Memory B cell (primary cell): ENCODE measurements at places on chromosomes 7 and 10.

DNA sequence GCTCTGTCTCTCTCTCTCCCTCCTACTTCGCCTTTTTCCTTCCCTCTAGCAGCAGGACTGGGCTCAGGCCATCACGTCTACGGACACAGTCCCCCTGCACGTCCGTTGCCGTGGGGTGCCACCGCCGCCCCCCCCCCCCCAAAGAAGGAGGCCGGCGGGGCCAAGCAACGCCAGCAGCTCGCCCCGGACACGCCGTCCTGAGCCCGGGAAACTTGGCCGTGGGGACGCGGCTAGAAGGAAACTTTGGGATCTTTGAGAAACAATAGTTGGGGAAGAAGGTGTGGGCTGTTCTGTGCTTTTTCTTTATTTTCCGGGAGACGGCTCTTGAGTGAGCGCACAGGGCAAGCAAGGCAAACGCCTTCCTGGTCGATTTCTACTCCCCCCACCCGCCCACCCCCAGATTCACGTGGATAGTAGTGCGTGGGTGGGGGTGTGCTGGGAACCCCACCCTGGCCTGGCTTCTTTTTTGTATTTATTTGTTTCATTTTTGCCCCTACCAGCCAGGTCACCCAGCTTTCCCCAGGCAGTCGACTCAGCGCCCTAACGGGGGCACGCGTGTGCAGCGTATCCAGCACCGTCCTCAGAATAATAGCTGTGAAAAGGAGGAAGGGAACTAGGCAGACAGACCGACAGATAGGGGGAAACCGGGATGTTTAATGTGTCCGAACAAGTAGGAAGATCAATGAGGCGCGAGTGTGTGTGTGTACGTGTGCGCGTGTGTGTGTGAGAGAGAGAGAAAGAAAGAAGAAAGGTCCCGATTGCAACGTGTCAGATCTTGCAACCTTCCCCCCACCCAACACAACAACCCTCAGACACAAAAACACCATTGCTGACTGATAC, 1.4 kb downstream of the MXI1 start:
- no peak for DNase-seq

- no peak for DNase-seq
Observed at GRCh38 chr7:66150471-66150870, 35.8 kb downstream of the CRCP start.

GRCh38 chr10:42488416-42488815, 150.0 kb downstream of the ZNF33B start:
- no peak for DNase-seq

DNA sequence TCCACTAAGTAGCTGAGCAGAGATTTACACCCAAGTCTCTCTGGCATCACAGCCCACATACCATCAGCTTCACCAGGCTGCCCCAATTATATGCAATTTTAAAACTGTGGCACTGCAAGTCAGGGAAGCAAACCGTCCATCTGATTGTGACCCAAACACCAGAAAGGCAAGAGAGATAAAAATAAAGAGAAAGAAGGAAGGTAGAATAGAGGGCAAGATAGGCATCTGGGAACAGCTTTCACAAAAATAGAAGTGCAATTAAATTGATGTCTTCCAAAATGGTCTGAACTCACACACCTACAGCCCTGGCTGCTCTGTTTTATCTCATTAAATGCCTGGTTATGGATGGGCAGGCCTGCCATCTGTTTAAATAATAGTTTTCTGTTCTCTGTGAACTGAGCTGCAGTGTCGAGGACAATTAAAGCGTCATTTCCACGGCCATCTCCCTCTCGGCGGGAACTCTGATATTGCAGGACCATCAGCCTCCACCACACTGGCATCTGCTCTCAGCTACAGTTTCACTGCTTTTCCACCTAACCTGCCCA, 509.1 kb downstream of the INHBA start:
- no peak for DNase-seq

DNA sequence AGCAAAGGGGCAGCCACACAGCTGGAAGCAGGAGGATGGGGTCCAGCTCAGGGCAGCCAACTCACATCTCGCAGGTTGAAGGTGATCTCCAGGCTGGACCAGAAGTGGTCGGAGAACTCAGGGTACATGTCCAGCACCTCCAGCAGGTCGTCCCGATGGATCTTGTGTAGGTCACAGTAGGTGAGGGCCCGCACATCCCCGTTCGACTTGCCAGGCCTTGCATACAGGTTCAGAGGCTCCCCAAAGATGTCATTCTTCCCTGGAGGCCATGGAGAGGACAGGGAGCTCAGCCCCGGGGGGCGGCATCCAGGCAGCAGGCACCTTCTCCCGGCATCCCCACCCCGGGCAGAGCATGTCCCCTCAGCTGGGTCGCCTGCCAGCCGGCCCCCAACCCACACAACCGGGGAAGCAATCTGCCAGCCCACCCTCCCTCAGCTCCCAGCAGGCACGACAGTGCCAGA, 29.3 kb downstream of the KCNH2 start:
- DNase-seq: no peak

DNA sequence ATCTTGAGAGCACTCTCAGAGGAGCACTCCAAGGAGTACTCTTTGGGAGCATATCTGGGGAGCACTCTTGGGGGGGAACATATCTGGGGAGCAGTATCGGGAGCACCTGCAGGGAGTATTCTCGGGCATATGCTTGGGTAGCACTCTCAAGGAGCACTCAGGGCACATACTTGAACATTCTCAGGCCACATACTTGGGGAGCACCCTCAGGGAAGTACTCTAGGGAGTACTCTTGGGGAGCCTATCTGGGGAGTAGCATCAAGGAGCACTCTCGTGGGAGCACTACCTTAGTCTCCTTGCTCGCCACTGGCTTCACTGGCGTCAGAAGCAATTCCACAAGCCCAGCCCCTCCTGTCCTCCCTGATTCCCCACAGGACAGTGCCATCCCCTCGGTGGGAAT, 31.5 kb upstream of the TNRC18 start:
- DNase-seq: no peak

DNA sequence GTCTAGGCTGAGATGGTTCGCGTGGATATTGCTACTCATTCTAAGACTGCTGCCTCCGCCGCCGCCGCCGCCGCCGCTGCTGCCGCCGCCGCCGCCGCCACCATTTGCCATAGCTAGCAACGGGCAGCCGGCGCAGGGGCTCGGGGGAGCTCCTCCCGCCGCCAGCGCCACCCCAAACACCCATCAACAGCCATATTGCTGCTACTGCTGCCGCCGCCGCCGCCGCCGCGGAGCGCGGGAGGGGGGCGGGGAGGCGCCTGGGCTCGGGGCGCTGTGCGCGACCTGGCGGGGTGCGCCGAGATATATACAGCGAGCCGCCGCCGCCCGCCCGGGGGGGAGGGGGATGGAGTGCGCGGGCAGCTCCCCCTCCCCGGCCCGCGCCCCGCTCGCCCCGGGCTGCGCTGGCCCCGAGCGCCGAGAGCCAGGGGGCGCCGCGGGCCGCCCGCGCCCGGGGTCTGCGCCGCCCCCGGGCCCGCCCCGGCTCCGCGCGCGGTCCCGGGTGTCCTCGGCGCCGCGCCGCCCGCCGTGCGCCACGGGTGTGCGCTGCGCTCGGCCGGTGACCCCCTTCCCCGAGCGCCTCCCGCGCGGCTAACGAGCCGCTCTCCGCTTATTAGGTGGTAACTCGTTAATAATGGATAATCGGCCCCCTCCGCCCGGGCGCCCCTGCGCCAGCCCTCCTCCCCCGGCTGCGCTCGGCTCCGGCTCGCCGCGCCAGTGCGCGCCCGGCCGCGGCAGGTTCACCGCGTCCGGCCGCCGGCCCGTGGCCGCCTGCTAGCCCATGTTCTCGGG, at the start of gene KCNMA1:
TSS of gene KCNMA1 (minus strand) at position 277 of the 789 bp plus-strand sequence.
- DNase-seq: peak; percentile 23

- DNase-seq: no peak
Observed at GRCh38 chr7:133678137-133678814, 425.4 kb downstream of the EXOC4 start.

GRCh38 chr7:22435105-22435504, 64.9 kb downstream of the STEAP1B start:
- DNase-seq: no peak

DNA sequence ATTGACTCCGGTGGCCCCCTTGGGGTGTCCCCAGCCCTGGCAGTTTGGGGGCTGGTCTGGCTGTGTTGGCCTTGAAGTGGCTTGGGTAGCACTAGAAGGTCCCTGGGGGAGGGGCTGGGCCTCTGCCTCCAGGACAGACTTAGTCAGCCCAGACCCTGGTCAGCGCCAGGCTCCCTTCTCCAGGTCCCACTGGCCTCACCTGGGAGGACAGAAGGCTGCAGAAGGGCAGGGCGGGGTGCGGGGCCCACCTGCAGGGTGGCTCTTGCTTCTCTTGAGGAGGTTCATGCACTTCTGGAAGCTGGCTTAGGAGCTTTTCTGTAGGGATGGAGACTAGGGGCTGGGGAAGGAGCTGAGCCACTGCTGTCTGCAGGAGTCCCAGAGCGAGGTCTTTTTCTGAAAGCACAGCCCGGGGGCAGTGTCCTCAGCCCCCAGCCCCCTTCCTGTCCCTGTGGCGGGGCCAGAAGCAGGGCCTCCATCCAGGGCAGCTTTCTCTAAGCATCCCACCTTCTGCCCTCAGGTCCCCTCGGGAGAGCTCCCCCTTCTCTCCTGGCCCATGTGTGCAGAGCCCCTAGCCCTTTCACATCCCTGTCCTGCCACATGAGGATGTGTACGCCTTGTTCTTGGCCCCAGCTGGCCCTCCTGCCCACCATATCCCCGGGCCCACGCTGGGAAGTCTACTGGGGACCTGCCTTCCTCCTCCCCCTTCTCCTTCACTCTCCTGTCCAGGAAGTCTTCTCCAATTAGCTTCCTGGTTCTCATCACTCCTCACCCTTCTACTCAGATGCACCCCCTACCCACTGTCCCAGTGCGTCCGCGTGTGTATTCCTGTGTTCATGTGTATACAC, 11.0 kb downstream of the TBATA start:
- no peak for DNase-seq

GRCh38 chr7:64871761-64872160, 31.3 kb upstream of the ZNF273 start:
- DNase-seq: no peak

DNA sequence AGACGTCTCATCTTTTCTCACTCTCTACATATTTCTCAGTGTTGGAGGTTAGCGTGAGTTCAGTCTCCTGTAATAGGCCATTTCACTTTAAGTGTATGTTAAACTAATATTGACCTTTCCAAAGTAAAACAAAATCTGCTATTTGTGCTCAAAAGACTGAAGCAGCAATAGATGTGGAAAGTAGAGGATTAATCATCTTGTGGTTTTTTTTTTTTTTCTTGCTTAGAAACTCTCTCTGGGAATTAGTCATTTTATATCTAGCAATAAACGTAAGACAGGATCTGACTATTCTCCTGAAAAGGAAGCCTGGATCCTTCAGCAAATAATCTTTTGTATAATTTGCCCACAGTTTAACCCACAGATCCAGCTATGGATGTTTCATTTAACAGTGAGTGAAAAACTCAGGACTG, 81.7 kb downstream of the NRP1 start:
- no peak for DNase-seq

GRCh38 chr10:33461295-33461640, 126.8 kb upstream of the NRP1 start:
- no peak for DNase-seq

- DNase-seq: no peak
Observed at GRCh38 chr10:3879073-3879472, 94.1 kb upstream of the KLF6 start.

DNA sequence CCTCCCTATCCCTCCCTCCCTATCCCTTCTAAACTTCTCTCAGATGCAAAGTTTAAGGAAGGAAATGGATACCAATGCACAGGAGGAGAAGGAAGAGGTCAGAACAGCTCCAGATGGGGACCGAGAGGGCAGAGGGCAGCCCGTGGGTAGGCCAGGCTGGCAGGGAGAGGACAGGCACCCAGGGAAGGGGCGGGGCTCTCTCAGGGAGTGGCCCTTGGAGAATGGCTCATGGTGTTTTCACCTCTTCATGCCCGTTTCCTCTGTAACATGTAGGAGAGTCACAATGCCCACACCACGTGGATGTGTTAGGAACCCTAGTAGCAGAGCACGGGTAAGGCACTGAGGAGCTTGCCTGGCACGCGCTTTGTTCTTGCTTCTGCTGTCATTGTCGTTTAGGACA, 264.5 kb downstream of the CELF2 start:
- DNase-seq: no peak

DNA sequence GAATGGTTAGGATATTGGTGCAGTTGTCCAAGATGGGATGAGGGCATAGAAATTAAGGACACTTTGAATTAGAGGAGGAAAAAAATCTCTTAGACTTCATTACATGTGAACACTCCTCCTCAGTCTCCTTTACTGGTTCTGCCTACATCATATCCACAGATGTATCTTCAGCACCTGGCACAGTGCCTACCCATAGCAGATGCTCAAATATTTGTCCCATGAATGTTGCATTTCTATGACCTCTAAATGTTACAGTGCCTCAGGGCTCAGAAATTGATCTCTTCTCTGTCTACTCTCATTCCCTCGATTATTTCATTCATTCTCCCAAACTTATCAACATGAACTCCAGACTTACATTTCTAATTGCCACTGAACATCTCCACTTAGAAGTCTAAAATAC, 17.1 kb downstream of the CNNM1 start:
- DNase-seq: no peak

DNA sequence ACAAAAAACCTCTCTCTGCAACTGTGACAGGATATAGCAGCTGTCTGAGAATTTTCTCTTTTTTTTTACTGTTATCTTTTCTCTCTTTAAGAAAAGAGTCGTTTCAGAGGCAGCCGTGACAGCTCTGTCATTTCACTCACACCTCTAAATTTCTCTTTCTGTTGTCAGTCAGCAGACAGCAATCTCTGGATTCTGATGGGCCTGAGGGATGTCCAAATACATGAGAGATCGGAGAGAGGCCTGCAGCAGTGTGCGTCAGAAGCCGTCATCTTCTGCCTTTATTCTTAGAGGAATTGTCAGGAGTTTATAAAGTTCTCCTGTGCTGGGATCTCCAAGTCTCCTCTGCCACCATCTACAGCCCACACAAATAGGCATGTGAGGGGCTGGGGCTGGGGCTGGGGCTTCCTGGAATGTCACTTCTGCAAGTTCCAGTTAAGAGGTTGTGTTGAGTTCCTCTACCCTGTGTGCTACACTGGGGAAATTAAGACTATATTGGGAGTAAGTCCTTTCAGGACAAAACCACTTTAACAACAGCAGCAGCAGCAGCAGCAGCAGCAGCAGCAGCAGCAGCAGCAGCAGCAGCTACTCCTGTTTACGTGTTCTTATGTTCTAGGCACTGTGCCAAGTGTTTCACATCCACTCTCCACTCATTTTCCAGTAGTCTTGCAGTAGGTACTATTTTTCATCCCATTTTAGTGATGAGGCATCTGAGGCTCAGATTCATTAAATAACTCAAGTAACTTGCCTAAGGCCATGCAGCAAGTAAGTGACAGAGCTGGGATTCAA, 541.3 kb downstream of the LRMDA start:
- no peak for DNase-seq

DNA sequence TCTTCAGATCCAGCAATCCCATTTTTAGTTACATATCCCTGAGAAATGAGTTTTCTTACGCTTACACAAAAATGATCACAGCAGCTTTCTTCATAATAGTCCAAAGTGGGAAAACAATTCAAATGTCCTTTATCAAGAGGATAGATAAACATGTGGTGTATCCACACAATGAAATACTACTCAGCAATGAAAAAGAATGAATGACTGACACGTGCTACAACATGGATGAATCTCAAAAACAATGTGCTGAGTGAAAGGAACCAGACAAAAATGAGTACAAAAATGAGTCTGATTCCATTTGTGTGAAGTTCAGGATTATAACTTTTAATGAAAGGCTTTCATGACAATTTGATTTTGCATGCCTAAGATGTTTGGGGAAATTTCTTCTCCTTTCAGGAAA, 139.1 kb downstream of the WNT2 start:
- no peak for DNase-seq
